T-helper 22 cell (primary cell): ENCODE measurements at places on chromosomes 5 and 9.

DNA sequence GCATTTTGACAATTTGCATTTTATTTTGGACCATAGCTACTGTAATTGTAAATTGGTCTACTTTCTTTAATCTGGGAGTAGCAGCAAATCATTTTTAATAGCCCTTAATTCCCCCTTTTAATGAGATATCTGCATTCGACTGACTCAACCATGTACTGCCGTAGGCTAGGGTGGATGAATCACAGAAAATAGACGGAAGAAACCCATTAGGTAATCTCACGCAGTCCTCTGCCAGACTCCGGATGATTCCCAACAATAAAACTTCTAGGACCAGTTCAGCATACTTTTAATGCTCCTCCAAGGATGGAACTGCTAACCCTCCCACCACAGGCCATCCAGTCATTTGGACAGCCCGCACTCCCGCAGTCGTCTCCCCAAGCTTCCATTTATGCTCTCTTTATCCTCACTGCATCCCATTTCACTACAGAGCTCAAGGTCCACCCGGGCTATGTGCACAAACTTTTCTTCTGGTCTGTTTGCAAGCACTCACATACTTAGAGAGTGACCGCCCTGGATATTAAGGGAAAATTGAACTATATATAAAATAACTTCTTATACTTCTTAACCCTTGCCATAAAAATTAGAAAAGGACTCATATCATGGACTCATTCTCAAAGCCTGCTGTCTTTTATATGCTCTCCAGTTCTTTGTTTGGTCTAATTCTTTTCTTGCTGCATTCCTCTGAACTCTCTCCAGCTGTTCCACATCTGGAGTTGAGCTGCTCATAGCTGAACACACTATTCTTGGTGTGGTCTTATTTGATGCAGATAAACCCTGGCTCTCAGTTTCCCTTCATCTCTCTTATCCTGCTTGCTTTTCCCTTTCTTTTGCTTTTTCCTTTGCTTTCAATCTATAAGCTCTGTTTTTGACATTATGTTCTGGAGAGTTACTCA lies 326.6 kb downstream of the ARL15 start:
- DNase-seq: no peak

- DNase-seq: no peak
Observed at GRCh38 chr9:104984121-104984520, 56.2 kb upstream of the ABCA1 start.

- DNase-seq: no peak
Observed at GRCh38 chr5:131745703-131746102, 51.1 kb downstream of the FNIP1 start.

DNA sequence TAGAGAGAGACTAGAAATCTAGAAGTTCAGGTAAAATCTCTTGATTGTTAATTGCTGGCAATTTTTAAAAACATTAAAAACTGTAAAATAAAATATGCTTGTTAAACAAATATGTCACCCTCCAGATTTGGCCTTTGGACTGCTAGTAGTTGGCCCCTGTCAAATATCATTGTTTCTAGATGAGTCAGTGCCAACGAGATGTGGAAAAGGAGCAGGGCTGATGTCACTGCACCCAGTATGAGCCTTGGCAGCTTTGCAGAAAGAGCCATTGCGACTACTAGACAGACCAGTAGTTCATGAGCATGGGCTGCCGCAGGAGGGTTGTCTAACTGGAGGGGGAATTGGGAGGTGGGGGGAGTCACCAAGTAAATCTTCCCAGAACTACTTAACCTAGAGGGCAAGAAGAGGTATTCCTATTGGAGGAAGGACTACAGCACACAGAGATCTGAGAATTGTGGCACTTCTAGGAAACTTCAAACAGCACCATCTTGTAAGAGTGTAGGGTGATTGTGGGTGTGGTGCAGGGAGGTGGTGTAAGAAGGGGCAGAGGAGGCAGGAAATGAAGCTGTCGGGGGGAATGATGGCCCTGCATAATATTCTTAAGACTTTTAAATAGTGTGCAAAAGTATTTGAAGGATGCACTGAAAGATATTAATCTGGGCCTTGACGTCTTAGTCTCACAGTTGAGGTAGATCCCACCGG lies 7.1 kb upstream of the DOCK2 start:
- DNase-seq: no peak

DNA sequence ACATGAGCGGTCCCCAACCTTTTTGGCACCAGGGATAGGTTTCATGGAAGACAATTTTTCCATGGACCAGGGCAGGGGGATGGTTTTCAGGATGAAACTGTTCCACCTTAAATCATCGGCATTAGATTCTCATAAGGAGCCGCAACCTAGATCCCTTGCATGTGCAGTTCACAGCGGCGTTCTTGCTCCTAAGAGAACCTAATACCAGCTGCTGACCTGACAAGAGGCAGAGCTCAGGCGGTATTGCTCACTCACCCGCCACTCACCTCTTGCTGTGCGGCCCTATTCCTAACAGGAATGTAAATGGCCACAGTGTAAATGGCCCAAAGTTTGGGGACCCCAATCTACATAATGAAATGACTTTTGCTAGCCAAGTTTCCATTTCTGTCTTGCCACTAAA lies 3.1 kb upstream of the PLIN2 start:
- no peak for DNase-seq

DNA sequence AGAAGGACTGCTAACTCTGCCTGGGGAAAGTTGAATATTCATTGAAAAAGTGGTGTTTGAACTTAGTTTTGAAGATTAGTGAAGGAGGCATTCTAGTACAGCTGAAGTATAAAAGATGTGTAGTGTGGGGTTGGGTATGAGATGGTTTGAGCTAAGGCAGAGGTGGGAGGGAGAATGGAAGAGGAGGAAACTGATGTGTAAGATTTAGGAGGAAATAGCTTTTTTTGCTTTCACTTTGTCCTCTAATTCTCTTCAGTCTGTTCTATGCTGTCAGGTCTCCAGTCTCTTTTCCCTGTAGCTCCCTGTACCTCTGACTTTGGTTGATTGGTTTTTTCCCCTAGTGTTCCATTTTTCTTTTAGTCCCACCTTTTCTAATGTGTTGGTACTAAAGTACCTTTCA lies 9.0 kb downstream of the CREBRF start:
- DNase-seq: no peak

GRCh38 chr9:92476962-92477361 lies 5.3 kb downstream of the ASPN start:
- DNase-seq: no peak

DNA sequence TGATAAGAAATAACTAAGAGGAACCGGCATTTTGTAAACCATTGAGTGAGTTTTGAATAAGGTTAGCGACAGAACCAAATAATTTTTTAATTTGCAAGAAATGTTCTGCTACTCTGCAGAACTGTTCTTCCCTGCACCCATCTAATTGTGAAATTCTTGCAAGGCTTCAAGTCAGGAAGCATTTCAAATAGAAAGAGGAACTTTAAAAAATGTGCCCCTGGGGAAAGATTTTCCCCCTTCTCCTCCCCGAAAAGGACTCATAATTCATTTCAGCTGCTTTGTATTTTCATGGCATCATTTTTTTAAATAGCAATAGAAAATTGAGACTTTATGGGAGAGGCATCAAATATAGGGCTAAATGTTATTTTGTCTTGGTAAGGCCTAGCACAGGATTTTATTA lies 180.9 kb upstream of the ANKRD55 start:
- no peak for DNase-seq

DNA sequence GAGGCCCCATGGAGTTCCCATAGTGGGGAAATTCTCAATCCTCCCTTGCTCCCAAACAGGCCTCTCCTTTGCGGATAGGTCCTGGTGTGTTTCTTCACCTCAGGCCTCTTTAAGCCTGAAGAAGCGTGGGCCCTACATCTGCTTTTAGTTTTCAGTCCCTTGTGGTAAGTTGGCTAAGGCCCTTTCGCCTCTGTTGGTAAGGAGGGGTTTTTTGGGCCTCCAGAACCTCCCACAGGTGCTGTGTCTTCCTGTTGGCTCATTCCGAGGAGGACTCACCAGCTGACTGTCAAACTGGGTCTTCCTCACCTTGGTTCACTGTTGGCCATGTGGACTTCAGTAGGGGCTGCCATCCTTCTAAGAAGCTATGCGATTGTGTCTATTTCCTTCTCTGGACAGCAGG lies 56.4 kb upstream of the DHFR start:
- DNase-seq: no peak

GRCh38 chr5:67795781-67796477 lies 419.6 kb upstream of the PIK3R1 start:
- no peak for DNase-seq

DNA sequence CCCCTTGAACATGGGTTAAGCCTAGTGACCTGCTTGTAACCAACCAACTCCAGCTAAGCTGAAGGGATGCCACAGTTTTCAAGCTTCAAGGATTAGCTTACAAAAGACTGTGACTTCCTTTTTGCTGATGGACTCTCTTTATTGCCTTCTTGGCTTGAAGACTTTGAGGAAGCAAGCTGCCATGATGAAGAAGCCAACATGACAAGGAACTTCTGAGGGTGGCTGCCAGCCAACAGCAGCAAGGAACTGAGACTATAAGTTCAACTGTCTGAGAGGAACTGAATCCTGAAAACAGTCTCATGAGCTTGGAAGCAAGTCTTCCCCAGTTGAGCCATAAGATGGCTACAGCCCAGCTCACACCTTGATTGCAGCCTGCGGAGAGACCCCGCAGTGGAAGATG lies 116.1 kb upstream of the TAF11L2 start:
- no peak for DNase-seq

DNA sequence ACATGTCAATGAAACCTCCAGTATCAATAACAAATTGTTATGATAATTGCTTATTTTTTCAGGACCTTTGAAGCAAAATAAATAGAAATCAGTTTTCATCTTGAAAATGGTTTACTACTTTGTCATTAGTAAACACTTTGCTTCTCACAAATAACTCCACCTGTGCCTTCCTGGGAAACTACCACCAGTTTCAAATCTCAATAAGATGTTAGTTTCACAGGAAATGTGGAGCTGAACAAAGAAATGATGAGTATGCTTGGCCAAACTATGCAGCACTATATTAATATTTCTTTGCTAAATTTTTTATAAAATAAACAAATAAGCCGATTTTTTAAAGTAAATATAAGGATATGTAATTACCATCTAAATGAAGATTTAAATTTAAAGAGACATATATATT lies 221.5 kb upstream of the HAPLN1 start:
- DNase-seq: no peak

GRCh38 chr9:114652776-114653555 lies 4.6 kb downstream of the TEX53 start:
- DNase-seq: no peak

GRCh38 chr9:99833735-99834134 lies 12.1 kb downstream of the NR4A3 start:
- DNase-seq: no peak

GRCh38 chr9:68627594-68627993 lies 77.4 kb upstream of the PIP5K1B start:
- no peak for DNase-seq

- DNase-seq: no peak
Observed at GRCh38 chr9:84478996-84479395, 138.4 kb upstream of the SLC28A3 start.
